ENCODE measurements at places on chromosomes 7 and 10. TPM values are rescaled to one million over a fixed set of nuclear protein-coding genes. Genes with fewer than 3 reads are reported as not detected.
A peak's percentile ranks its signal among the peaks of the same experiment; 100 is the strongest.

- DNase-seq = no peak
- H3K36me3 ChIP-seq = no peaks in the 10 kb centered on the region
- H3K27ac ChIP-seq = no peak overlapping the region
- peaks cover 2% of the 10 kb centered on the region for H3K4me1 ChIP-seq
- H3K27me3 ChIP-seq = no peaks in the 10 kb centered on the region
Measured at GRCh38 chr7:7614018-7614741, 26.4 kb upstream of the UMAD1 start.

DNA sequence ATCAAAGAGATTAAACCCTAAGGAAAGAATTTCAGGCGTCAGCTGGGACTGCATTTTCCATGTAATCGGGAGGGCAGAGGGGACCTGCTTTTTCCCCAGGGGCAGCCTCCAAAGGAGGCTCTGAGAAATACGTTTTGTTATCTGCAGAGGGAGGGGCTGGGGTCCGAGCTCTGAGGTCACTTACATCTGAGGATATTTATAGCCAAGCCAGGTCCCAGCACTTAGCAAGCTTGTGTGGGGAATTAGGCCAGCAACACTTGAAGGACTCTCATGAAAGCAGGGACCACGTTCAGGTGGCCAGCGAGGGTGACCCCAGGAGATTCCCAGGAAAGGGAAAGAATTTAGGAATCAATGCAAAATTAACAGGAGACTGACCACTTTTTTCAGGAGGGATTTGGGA, 20.6 kb upstream of the GDI2 start:
- H3K4me3 ChIP-seq = no peak overlapping the region
- H3K4me1 ChIP-seq = no peaks in the 10 kb centered on the region
- no peak overlapping the region for H3K27ac ChIP-seq
- DNase-seq = no peak
- no peaks in the 10 kb centered on the region for H3K36me3 ChIP-seq
- no peaks in the 10 kb centered on the region for H3K27me3 ChIP-seq

- H3K4me1 ChIP-seq = peaks cover 24% of the 10 kb centered on the region
- no peaks in the 10 kb centered on the region for H3K36me3 ChIP-seq
- H3K4me3 ChIP-seq = no peak overlapping the region
- peaks cover 46% of the 10 kb centered on the region for H3K27me3 ChIP-seq
- H3K27ac ChIP-seq = no peak overlapping the region
- peak; percentile 45 for DNase-seq
Measured at GRCh38 chr7:138834583-138834982, 36.6 kb upstream of the ATP6V0A4 start.

- peaks cover 5% of the 10 kb centered on the region for H3K36me3 ChIP-seq
- H3K27me3 ChIP-seq = no peaks in the 10 kb centered on the region
- no peak overlapping the region for H3K27ac ChIP-seq
- no peak for DNase-seq
- peaks cover 10% of the 10 kb centered on the region for H3K4me1 ChIP-seq
Measured at GRCh38 chr7:139153832-139154231, 44.3 kb upstream of the ZC3HAV1 start.

DNA sequence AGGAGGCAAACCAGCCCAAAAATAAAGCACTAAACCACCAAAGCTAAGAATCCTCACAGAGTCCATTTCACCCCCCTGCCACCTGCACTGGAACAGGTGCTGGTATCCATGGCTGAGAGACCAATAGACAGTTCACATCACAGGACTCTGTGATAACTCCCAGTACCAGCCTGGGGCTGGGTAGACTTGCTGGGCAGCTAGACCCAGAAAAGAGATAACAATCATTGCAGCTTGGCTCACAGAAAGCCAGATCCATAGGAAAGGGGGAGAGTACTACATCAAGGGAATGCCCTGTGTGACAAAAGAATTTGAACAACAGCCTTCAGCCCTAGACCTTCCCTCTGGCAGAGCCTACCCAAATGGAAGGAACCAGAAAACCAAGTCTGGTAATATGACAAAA, 13.6 kb upstream of the SLC25A28 start:
- H3K4me3 ChIP-seq = no peak overlapping the region
- no peak overlapping the region for H3K27ac ChIP-seq
- no peak for DNase-seq
- H3K4me1 ChIP-seq = peaks cover 2% of the 10 kb centered on the region
- H3K36me3 ChIP-seq = no peaks in the 10 kb centered on the region

DNA sequence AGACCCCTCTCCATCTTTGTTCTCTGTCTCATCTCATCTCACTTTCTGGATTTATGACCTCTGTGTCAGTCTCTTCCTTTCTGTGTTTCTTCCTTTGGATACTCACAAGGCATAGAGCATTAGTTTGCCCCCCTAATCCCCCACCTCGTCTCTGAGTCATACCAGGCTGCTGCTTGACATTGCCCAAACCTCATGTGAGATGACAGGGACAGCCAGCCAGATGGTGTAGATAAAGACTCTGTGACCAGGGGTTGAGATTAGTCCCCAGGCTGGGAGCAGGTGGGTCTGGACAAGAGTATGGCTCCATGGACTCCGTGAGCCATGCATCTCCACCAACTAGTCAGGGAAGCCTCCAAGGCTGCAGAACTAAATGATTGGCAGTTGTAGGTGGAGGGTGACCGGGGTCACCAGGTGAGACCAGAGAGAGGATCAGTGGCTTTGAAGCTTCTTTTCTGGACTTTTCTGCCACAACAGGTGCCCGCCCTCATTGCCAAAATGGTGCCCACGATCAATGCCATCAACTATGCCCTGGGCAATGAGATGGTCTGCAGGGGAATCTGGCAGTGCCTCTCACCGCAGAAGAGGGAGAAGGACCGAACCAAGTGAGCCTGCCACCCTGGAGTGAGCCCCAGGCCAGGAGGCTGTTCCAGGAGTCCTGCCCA, 13.3 kb downstream of the RGR start:
- H3K4me3 ChIP-seq = no peak overlapping the region
- peak; percentile 14 for DNase-seq
- H3K4me1 ChIP-seq = peaks cover 6% of the 10 kb centered on the region
- H3K27me3 ChIP-seq = peaks cover 12% of the 10 kb centered on the region
- H3K27ac ChIP-seq = no peak overlapping the region
- no peaks in the 10 kb centered on the region for H3K36me3 ChIP-seq

DNA sequence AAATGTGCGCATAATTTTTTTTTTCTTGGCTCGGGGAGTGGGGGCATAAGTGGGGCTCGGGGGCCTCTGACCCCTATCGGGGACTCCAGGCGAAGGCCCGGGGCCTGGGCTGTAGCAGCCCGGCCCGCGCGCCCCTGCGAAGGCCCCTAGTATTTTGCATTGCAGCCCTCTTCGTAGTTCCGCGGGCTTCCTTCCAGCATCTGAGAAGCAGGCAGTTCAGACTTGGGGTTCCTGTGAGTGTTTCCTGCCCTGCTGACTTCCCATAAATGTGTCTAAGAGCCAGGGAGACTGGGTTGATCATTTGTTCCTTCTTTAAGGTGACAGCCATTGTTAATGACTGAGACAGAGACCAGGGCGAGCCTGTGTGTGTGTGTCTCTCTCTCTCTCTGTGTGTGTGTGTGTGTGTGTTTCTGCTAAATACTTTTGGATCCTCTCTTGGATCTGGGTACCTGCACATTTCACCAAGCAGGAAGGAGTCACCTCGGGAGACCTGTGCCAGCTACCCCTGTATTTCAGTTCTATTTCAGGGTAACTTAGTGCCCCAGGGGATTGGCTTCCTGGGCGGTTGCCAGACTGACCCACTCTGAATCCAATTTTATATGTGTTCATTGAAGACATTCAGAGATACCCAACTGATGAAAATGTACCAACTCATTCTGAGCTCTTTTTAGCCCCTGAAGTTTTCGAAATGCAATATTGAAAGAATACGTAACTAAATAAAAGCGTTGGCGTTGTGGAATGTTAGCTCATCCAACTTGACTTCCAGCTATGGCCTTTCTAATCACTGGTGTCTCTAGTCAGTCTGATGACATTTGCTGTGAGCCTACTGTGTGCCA, 805 bp downstream of the MSRB2 start:
- H3K4me3 ChIP-seq = peak overlapping the region; percentile 93
- peak; percentile 38 for DNase-seq
- no peaks in the 10 kb centered on the region for H3K36me3 ChIP-seq
- peaks cover 30% of the 10 kb centered on the region for H3K4me1 ChIP-seq
- peaks cover 18% of the 10 kb centered on the region for H3K27me3 ChIP-seq

DNA sequence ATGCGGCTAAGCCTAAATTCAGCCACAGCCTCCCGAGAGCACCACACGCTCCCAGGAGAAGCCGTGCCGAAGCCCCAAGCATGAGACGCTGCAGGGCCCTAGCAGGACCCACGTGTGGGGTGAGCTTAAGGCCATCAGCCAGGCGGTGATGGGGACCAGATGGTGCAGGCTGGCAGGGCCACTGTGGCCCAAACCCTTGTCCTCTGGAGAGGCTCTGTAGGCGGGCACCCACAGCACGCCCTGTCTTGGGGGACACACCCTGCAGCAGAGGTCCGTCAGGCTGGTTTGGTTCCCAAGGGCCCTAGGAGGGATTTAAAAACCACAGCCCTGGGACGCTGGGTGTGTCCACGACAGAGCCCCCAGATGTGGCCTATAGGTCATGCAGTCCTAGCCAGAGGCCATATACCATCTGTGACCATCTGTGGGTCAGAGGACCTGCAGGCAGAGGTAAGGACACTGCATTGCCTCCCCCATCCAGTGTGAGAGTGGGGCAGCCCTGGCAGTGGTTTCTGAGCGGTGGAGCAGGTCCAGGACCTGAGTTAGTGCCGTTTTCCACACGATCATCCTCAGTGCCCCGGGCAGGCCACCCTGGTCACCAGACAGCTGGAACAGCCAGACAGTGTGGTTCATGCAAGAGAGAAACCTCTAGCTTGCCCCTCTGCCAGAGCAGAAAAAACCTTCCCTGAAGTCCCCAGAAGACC, 39.6 kb upstream of the INPP5A start:
- peaks cover 11% of the 10 kb centered on the region for H3K27me3 ChIP-seq
- no peaks in the 10 kb centered on the region for H3K36me3 ChIP-seq
- H3K4me3 ChIP-seq = no peak overlapping the region
- H3K4me1 ChIP-seq = no peaks in the 10 kb centered on the region
- no peak for DNase-seq

DNA sequence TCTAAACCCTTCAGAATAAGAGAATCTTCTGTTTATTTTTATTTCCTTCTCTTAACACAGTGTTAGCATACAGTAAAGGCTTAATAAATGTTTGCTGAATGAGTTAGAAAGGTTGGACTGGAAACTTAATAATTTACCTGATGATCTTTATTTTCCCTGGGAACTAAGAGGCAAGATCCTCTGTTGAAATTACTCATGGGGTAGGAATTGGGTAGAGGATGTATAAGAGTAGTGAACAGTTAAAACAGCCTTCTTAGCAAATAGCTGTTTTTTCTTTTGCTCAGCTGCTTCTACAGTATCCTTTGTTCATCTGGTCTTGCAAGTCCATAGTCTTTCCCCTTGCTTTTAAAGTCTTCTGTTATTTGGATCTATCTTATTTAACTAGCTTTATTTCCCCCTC, 80.0 kb downstream of the AKAP9 start:
- no peaks in the 10 kb centered on the region for H3K4me1 ChIP-seq
- peaks cover 22% of the 10 kb centered on the region for H3K36me3 ChIP-seq
- no peak for DNase-seq
- no peaks in the 10 kb centered on the region for H3K27me3 ChIP-seq
- no peak overlapping the region for H3K4me3 ChIP-seq

- H3K4me3 ChIP-seq = no peak overlapping the region
- no peak for DNase-seq
- H3K27me3 ChIP-seq = no peaks in the 10 kb centered on the region
- H3K27ac ChIP-seq = no peak overlapping the region
- no peaks in the 10 kb centered on the region for H3K4me1 ChIP-seq
Measured at GRCh38 chr10:19043431-19043830, 5.2 kb upstream of the MALRD1 start.

- no peak for DNase-seq
- H3K4me3 ChIP-seq = no peak overlapping the region
- peaks cover 39% of the 10 kb centered on the region for H3K27me3 ChIP-seq
- H3K4me1 ChIP-seq = peaks cover 6% of the 10 kb centered on the region
Measured at GRCh38 chr7:157584420-157584819, 247.6 kb downstream of the DNAJB6 start.

GRCh38 chr10:113169853-113170460, 219.9 kb downstream of the TCF7L2 start:
- no peak overlapping the region for H3K4me3 ChIP-seq
- no peak for DNase-seq
- H3K27me3 ChIP-seq = peaks cover 23% of the 10 kb centered on the region
- H3K27ac ChIP-seq = no peak overlapping the region

GRCh38 chr7:5667391-5667790, 114.1 kb downstream of the RNF216 start:
- H3K27ac ChIP-seq = no peak overlapping the region
- DNase-seq = no peak
- no peaks in the 10 kb centered on the region for H3K27me3 ChIP-seq
- peaks cover 3% of the 10 kb centered on the region for H3K36me3 ChIP-seq
- H3K4me1 ChIP-seq = peaks cover 1% of the 10 kb centered on the region

- DNase-seq = no peak
- no peaks in the 10 kb centered on the region for H3K36me3 ChIP-seq
- no peak overlapping the region for H3K27ac ChIP-seq
- H3K4me1 ChIP-seq = no peaks in the 10 kb centered on the region
Measured at GRCh38 chr10:82674036-82674435, 799.0 kb downstream of the NRG3 start.

- no peaks in the 10 kb centered on the region for H3K36me3 ChIP-seq
- DNase-seq = no peak
- no peaks in the 10 kb centered on the region for H3K27me3 ChIP-seq
- no peak overlapping the region for H3K4me3 ChIP-seq
- no peaks in the 10 kb centered on the region for H3K4me1 ChIP-seq
- H3K27ac ChIP-seq = no peak overlapping the region
Measured at GRCh38 chr7:11376529-11376928, 402.9 kb downstream of the PHF14 start.

GRCh38 chr10:30432622-30433305, 1.2 kb upstream of the MAP3K8 start:
- H3K36me3 ChIP-seq = peaks cover 34% of the 10 kb centered on the region
- peak overlapping the region; percentile 85 for H3K4me3 ChIP-seq
- H3K27ac ChIP-seq = peak overlapping the region; percentile 84
- H3K27me3 ChIP-seq = no peaks in the 10 kb centered on the region
- H3K4me1 ChIP-seq = peaks cover 54% of the 10 kb centered on the region

GRCh38 chr10:109934958-109935793, 11.9 kb upstream of the XPNPEP1 start:
- no peaks in the 10 kb centered on the region for H3K27me3 ChIP-seq
- DNase-seq = no peak

- H3K36me3 ChIP-seq = no peaks in the 10 kb centered on the region
- peaks cover 8% of the 10 kb centered on the region for H3K4me1 ChIP-seq
- H3K27me3 ChIP-seq = peaks cover 50% of the 10 kb centered on the region
- H3K4me3 ChIP-seq = no peak overlapping the region
- DNase-seq = no peak
Measured at GRCh38 chr7:108459922-108460551, 3.8 kb upstream of the NRCAM start.

Gene TMED4
- 76.0 TPM for total RNA-seq

Gene SPAG6
- 1.4 TPM for total RNA-seq

Gene INMT
- total RNA-seq = 1.0 TPM

Gene HOXA7
- total RNA-seq = not detected

Data from activated CD4-positive, alpha-beta memory T cell treated with anti-CD3 and anti-CD28 coated beads, Interleukin-2, amount 10 ng/mL, durations not matched to agents 7 days and 5 days (primary cell).